ENCODE measurements at places on chromosomes 4 and X.

- no peak for DNase-seq
These were observed 8.5 kb upstream of the NUDT6 start for GRCh38 chr4:122930862-122931261.

DNA sequence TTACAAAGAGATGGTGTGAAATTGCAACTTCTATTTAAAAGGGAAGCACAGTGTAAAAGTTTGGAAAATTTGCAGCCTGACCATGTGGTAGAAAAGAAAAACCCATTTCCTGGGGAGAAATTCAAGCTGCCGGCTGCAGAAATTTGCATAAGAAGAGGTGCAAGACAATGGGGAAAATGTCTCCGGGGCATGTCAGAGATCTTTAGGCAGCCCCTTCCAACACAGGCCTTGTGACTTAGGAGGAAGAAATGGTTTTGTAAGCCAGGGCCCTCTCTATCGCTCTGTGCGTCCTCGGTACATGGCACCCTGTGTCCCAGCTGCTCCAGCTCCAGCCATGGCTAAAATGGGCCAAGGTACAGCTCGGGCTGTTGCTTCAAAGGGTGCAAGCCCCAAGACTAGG lies 40.4 kb downstream of the CCDC158 start:
- DNase-seq, result no peak

DNA sequence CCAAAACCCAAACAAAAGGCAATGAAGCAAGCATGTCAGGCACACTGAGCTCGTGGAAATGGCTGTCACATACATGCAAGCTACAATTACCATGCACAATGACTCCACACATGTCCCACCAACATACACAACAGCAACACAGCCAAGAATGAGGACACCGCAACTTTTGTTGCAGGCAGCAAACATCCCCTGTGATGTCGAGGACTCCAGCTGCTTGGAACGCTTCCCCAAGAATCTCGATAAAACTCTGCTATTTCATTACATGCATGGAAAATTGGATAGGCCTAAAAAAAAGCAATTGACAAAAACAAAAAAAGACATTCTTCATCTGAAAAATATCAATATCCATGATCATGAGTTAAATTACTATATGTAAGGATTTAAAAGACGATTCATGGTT lies 11.8 kb downstream of the ANOS1 start:
- no peak for DNase-seq

DNA sequence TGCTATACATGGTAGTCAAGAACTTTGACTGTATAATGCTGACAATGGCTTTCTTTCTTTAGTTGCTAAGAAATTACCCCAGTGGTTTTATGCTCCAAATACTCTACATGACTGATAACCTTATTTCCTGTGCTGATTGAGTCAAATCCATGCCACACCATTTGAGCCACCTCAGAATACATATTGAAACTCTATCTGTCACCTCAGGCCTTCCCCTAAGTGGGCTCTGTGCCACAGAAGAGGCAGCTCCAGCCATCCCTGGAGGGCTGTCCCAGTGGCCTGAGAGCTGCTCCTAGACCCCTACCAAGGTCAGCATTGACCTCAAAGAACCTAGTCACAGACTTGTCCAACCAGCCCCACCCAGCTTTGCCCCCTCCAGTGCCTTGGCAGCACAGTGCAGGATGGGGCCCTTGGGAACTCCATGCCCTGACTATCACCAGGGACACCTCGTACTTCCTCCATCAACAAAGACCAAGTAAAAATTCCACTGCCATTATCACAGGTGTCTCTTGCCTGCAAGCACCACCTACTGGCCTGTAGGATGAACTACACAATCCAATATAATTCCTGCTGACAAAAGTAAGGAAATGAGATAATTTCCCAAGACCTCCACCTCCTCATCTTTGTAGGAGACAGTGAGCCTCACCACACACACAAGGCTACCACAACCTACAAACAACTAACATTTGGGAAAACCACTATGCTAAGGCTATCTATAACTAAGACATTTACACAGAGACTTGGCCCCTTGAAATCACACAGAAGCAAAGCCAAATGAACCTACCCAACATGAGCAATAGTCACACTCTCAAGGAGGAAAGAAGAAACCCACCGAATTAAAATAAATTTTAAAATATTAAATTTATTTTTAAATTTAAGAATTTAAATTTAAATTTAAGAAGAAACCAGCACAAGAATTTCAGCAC lies 239.9 kb downstream of the NKX6-1 start:
- no peak for DNase-seq

- no peak for DNase-seq
These were observed 61.6 kb downstream of the KIT start for GRCh38 chr4:54719378-54719777.

DNA sequence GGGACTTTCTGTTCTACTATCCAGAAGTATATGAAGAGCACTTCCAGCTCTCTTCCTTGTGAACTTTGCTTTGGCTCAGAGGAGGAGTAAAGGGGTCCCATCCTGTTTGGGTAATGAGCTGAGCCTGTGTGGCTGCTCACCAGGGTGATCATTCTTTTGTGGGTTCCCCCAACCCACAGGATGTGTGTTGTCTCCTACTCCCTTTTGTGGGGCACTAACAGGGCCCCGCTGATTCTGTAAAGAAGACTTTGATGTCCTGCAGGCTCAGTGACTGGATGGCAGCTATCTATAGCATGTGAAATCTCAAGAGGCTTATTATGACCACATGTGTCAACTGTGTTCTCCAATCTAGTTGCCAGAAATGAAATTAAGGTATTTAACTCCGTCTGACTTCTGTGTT lies 40.8 kb downstream of the ZNF518B start:
- DNase-seq, result no peak

Measured in stimulated activated CD4-positive, alpha-beta T cell treated with anti-CD3 and anti-CD28 coated beads, Interleukin-1b, Interleukin-23, amount 100 ng/mL, for 24 hours (primary cell).